ENCODE measurements at places on chromosomes 2 and 18.

- no peak for DNase-seq
Observed at GRCh38 chr2:140797718-140798117, 1333.1 kb downstream of the LRP1B start.

- no peak for DNase-seq
Observed at GRCh38 chr2:15793078-15793913, 147.1 kb upstream of the MYCN start.

DNA sequence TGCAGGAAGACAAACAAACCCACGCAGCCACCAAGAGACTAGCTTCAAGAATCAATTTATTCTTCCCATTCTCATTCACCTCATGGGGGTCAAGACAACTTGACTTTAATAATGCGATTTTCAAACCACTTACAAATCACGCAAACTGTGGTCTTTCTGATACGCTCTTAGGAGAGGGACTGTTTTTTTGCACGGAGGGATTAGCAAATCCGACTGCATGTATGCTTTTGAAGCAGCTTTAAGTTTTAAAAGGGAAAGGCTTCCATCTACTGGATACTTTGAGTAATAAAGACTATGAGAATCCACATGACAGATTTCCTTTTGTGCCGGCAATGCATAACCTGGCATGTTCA is 322.9 kb upstream of the KCNJ3 start:
- DNase-seq, result no peak

GRCh38 chr2:44655401-44655864 is 286.1 kb upstream of the SIX3 start:
- DNase-seq, result no peak

GRCh38 chr2:6956566-6956965 is 39.4 kb downstream of the RNF144A start:
- DNase-seq, result no peak

DNA sequence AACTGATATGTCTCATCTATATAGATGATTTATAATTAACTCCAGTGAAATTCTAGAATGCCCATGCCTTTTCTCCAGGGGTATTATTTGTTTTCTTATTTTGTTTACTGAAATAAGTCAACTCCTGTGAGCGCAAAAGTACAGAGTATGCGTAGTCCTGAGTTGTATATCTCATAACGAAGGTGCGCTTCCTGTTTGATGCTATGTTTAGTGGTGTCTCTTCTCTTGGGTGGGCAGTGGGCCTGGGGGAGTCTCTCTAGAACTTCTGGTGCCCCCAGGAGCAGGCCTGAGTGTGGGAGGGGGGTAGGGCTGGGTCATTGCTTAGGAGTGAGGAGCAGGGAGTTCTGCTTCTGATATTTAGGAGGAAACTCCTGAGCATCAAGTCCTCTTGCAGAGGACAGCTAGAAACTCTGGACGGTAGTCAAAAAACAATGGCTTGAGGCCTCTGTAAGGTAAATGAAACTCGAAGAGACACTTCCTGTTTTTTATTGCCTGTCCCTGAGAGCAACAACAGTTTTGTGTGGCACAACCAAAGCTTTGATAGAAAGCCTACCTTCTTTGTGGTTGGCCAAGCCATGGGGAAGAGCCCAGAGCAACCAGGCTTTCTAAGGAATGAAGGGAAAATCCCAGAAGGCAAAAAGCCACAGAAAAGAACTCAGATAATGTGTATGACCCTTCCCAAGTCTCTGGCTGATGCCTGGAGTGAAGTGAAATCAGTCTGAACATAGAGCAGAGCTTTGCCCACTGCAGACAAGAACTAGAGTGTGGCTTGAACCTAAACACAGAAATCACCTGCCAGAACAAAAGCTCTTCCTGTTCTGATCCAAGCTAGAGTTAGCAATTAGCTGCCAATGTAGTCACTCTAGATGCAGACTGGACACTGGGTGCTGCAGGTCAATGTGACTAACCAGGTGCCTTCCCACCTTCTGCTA is 8.5 kb upstream of the SP140L start:
- no peak for DNase-seq

DNA sequence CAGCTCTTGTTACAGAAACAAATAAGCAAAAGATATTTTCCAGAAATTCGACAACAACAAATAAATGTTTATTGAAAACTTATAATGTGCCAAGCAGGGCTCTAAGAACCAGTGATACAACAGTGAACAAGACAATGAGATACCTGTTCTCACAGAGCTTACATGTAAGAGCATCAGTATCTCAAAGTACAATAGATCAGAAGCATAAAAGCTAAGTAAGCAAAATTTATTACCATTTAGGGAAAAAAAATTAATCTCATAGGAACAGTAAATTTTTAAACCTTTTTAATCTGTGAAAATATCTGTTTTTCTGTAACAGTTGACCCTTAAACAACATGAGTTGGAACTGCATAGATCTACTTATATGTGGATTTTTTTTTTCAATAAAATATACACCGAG is 20.9 kb downstream of the ROCK1 start:
- no peak for DNase-seq

DNA sequence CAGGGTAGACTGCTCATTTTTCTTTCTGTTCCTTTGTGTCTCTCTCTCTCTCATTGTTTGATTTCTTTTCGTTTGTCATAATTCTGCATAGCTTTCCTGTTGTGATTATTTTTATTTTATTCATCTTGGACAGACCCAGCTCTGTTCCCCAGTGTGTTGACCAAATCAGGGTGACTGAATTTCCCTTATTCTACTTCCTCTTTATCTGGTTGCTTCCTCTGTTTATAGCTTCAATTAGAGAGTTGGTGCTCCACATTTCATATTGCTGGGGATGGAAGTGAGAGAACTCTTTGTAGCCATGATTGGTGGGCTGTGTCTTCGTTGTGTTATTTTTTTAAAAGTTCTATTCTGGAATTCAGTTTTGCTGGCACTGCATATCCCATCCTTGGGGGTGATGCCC is 19.1 kb downstream of the PROKR1 start:
- DNase-seq, result no peak

DNA sequence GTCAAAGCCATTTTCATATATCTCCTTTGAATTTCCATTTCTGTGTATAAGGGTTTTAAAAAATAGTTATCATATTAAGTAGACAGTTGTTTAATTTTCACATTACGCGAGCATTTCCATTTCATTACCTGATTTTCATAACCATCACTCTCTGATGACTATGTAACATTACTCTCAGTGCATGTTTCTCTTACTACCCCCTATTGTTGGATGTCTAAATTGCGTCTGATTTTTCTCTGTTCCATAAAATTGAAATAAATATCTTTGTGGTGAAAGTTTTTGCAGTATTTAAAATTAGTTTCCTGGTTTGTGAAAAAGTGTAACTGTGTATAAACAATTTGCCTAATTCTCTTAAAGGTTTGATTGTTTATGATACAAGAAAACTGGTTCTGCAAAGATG is 123.8 kb downstream of the MYO1B start:
- DNase-seq, result no peak

GRCh38 chr2:9736021-9736420 is 105.2 kb upstream of the YWHAQ start:
- no peak for DNase-seq

GRCh38 chr2:107337209-107337898 is 451.4 kb upstream of the ST6GAL2 start:
- no peak for DNase-seq

GRCh38 chr2:177772529-177772928 is 300.0 kb downstream of the PDE11A start:
- no peak for DNase-seq

DNA sequence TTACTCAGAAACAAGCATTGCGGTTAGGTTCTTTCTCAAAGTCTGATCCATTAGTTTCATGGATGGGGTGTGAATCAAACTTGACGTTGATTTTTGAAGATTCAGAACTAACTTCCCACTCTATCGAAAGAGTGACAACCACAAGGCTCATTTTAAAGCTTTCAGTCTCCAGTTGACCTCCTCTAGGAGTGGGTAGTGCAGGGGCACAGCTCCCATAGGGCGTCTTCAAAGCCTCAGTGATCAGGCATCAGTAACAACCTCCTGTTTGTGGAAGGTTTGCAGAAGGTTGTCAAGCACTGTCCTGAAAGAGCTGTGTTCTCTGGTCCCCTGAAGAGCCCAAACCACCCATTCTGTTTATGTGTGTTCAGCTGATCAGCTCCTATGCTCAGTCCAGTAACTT is 10.2 kb downstream of the MTCL1 start:
- DNase-seq, result no peak

- DNase-seq, result no peak
Observed at GRCh38 chr2:169523681-169524080, 14.2 kb downstream of the KLHL41 start.

DNA sequence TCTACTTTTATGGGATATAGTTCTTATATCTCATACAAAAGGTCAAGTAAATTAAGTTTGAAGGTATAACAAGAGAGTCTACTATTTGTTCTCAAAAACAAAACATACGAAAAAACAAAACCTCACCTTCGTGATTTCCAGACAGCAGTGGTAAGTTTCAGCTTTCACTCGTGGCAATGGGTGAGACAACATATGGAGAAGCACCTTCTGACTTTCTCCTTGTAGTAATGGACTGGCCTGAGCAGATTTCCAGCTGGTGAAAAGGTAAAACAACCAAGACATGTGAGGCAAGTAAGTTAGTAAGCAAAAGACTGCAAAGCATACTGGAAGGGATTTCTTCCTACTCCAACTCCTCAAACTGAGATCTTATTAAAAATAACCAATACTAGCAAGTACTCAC is 39.6 kb downstream of the RTTN start:
- no peak for DNase-seq

DNA sequence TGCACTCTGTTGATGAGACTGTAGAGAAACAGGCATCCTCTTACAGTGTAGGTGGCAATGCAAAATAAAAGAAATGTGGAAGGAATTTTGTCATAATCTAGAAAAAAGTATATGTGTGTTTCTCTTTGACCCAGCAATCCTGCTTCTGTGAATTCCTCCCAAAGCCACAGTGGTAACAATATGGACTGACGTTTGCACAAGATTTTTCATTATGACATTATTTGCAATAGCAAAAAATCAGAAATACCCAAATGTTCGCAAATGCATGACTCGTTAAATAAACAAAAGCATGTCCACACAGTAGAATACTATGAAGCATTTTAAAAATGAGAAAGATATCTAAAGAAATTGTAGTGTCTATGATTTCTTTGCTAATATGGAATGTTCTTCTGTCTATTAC is 255.2 kb upstream of the NRP2 start:
- DNase-seq, result no peak

GRCh38 chr2:97849881-97850528 is 136.6 kb downstream of the ZAP70 start:
- DNase-seq, result no peak

GRCh38 chr2:17646081-17646554 is 105.6 kb downstream of the VSNL1 start:
- no peak for DNase-seq

DNA sequence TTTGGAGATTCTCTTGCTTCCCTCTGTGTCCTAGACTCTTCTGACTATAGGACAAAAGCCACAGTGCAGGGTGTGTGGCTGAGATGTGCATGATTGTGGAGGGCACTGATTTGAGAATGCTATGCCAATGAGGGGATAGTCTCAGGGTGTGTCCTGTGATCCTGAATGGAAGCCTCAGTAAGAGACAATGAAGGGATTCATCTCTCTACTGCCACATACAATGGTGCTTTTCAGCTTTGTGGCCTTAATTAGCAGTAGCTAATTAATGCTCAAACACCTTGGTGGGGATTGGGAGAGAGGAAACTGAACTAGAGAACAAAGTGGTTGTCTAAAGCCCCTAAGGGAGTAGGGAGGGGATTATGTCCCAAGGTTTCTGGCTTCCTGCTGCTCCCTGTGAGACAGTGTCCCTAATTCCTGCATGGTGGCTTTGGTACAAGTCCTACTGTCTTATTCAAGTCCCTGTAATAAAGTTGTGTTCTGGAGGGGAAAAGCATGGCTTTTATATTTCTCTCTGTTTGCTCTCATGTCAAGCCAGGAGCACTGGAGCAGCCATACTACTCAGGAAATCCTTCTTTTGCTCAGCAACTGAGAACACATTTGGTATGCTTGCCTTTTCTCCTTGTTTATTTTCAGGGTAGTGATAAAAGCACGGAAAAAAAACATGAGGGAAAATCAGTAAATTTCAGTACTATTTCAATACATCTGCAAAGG is 415.2 kb upstream of the TCF4 start:
- DNase-seq, result no peak

DNA sequence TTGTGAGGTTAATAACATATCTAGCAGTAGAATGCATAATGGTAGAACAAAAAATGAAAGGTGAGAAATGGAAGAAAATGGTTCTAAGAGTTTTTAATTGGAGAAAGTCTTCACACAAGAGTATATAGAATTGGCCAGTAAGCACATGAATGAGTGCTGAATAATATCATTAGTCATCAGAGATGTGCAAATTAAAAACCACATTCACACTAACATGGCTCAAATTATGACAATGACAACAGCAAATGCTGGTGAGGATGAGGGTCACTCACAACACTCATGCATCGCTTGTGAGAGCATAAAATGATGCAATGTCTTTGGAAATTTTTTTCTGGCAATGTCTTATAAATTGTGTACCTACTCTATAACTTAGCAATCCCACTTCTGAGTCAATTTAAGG is 1355.4 kb upstream of the ACVR2A start:
- DNase-seq, result no peak

GRCh38 chr18:56992777-56993176 is 154.1 kb upstream of the BOD1L2 start:
- no peak for DNase-seq

Measured in stimulated activated CD4-positive, alpha-beta T cell treated with anti-CD3 and anti-CD28 coated beads, Interleukin-15, amount 100 ng/mL, for 48 hours (primary cell).